ENCODE measurements at places on chromosomes 2 and 18.

DNA sequence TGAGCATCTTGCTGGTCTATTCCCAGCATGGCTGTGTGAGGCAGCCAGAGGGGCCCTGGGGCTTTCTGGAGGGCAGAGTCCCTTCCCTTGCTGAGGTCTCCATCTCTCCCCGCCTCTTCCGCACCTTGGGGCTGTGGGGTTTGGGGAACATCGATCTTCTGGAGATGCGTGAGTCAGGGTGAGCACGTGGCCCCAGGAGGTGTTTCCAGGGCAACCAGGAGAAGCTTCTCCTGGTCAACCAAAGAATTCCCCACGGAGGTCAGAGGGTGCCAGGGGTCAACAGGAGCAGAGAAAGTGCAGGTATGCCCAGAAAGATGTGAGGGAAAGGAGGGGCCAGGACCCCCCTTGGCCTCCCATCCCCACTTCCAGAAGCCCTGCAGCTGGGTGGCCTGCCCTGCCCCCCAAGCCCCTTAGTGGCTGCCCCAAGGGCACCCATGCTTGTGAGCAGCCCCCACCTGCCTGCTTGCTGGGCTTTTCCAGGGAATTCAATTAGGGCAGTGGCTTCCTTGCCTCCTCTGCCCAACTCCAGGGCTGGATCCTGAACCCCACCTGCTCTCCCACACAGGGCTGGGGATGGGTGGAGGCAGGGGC is 2.8 kb upstream of the PROM2 start:
- no peak for DNase-seq

DNA sequence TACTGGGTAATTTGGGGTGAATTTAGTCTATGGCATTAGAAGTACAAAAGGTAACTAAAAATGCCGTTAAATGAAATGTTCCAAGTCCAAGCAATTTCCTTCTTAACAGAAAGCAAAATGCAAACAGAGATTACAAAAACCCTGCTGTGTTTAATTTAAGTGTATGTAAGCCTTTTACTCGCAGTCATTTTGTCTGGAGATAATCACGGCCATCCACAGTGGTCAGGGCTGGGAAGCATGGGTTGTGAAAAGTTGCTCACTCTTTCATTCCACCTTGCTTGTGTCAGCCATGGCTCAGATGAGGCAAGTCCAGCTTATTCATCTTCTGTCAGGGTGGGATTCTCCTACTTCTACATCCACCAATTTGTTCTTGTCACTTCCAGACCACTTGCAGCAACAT is 983.6 kb upstream of the ZEB2 start:
- no peak for DNase-seq

DNA sequence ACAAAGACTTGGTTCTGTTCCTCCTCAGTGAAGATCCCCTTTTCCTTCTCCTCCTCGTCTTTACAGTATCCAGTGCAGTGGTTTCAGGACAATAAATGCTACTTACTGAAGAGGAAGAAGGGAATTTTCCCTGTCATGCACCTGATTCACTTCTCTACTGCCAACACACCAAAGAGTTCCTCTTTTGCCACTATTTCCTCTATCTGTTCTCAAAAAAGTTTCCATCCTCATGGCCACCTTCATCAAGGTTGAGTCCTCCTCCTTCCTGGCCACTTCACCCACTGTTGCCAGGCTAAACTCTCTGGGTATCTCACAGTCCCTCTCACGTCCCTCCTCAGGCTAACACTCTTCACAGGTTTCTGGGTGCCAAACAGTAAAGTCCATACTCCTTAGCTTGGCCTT is 41.7 kb downstream of the PLEKHM3 start:
- no peak for DNase-seq

GRCh38 chr2:138507267-138507666 is 5.7 kb downstream of the SPOPL start:
- DNase-seq, result no peak

- DNase-seq, result no peak
Measured at GRCh38 chr2:162254236-162254871, 11.1 kb upstream of the FAP start.

All from stimulated activated CD4-positive, alpha-beta T cell treated with anti-CD3 and anti-CD28 coated beads, Interleukin-1b, Interleukin-23, amount 100 ng/mL, for 1 hour (primary cell).